ENCODE measurements at places on chromosomes 3 and 15.

- DNase-seq, result no peak
Measured at GRCh38 chr3:69762768-69763229, 23.5 kb downstream of the MITF start.

GRCh38 chr3:46208167-46208704, at the start of gene CCR1:
TSS of gene CCR1 (minus strand) at chr3:46208313. CDS start at chr3:46204313, 4,000 bp downstream.
- no peak for DNase-seq

DNA sequence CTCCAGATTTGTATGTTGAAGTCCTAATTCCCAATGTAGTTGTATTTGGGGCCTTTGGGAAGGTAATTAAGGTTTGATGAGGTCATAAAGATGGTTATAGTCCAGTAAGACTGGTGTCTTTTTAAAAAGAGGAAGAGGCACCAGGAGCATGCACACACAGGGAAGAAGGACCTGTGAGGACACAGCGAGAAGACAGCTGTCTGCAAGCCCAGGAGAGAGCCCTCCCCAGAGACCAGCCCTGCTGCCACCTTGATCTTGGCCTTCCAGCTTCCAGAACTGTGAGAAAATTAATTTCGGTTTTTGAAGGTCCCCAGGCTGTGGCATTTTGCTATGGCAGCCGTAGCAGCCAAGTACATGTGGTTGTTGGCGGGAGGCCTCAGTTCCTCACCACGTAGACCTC, 32.8 kb upstream of the TSEN2 start:
- no peak for DNase-seq

- no peak for DNase-seq
Measured at GRCh38 chr15:51443282-51443914, 101.9 kb downstream of the GLDN start.

DNA sequence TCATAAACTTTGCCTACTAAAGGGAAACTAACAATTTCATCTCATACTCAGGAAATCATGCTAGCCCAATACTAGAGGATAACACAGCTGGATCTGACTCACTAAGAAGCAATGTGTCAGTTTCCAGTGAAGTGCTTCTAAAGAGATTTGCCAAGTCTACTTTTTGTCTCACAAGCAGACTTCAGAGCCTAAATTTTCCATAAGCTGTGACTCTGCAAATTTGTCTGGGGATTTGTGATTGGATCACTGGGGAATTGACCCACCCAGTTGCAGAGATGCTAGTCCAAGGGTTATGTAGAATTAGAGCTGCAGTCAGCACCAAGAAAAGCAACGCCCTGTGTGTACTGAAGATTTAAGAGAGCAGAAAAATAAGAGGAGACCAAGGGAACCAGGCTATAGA, 647.1 kb downstream of the NTRK3 start:
- no peak for DNase-seq

GRCh38 chr3:189142527-189142926, 29.2 kb upstream of the TPRG1 start:
- no peak for DNase-seq

DNA sequence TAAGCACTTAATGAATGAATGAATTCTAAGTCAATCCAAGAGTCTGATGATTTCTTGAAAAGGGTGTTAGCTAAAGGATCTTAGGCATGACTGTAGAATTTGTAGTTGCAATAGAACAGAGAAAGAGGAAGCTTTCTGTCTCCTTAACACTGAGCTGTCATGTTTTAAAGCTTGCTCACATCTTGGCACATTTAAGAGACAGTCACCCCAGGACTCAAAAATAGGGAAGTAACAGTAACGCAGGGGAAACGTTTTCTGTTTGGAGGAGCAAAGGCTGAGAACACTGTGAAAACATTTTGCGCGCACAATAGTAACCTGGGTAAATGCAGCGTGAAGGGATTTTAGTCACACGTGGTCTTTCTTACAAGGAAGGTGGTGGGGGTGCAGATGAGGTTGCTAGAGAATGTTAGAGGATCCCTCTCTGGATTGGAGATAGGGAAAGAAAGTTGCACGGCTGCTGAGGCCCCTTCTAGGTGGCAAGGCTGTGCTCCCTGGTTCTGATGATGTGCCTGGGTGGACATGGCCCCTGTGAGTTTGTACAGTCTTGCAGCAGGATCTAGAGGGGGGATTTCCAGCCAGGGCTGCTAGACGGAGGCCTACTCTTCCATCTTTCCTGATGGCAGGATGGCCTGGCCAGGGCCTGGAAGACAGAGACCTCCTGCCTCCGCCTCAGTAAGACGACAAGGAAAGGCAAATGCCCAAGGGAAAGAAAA, 12.0 kb downstream of the STARD5 start:
- no peak for DNase-seq

GRCh38 chr3:46675426-46675825, 18.1 kb downstream of the ALS2CL start:
- DNase-seq, result no peak

All from mesothelial cell of epicardium (in vitro differentiated cells).